ENCODE measurements at places on chromosomes 1 and 21.

GRCh38 chr1:169321539-169321938 is 46.1 kb downstream of the NME7 start:
- peak; percentile 15 for DNase-seq

DNA sequence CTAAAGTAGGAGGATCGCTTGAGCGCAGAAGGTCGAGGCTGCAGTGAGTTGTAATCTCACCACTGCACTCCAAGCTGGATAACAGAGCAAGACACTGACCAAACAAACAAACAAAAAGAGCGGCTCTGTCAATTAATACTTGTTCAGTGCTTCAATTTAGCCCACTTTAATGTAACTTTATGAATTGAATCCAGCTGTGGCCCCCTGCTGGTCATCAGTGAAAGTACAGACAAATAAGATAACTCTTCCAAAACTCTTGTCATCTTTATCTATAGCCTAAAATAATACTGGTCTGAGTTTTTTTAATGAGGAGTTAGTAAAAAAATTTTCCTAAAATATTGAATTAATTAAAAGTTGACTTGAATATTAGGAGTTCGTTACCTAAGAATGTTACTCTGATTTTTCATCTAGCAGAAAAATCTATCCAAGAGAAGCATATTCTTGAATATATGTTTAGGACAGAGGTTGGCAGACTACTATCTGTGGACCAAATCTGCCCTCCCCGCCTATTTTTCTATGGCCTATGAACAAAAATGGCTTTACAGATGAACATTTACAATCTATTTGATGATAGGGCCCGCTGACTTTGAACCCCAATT is 26.1 kb downstream of the ATP5PF start:
- peak; percentile 73 for DNase-seq

DNA sequence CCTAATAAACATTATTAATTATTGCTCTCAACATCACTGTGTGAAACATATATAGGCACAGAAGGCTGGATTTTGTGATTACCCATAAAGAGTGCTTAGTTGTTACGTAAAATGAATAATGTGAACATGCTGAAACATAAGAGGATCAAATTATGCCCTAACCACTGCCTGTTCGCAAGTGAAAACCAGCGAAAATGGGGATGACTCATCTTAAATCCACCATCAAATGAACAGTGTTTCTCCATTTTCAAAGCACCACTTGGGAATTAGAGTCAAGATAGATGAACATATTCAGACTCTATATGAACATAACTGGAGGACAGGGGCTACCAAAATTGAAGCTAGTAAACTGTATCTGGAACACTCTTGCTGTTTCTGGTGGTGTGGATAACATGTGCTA is 386.2 kb downstream of the HHIPL2 start:
- no peak for DNase-seq

DNA sequence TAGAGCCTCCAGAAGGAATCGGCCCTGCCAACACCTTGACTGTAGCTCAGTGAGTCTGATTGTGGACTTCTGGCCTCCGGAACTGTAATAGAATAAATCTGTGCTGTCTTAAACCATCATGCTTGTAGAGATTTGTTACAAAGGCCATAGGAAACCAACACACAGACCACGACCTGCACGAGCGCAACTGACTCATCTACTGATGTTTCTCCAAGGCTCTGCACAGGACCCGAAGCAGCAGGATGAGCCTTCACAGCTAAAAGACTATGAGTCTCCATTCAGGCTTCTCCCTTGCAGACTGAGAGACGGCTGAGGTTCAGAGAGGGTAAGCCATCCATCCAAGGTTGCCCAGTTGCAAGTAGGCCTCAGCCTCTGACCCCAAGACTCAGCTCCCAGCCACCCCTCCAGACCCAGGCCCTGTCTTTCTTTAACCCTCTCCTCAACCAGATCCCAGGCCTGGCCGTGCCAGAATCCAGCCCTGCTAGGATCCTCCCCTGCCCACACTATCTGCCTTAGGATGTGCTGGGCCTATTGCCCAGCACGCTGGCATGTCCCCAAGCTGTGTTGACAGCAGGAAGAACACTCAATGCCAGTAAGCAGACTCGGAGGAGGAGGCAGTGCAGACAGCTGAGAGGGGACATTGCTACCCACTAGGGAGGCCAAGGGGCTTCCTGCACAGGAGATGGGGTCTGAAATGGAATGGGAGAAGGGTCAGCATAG is 109.0 kb downstream of the HMGB4 start:
- no peak for DNase-seq

GRCh38 chr1:192809307-192810252 is 741 bp downstream of the RGS2 start:
- peak; percentile 68 for DNase-seq

DNA sequence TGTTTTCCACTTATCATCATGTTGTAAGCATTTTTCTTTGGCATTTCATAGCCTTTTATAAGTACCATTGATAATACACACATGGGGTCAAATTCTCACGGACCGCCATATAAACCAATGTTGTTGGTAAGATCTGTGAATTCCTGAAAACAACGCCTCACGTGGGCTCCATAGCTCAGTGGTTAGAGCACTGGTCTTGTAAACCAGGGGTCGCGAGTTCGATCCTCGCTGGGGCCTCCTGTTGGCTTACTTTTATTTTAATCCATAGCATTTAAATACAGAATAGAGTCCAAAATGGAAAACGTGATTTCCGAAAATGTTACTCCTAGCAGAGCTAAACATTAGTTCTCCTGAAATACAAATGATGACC is 83.1 kb downstream of the HHIPL2 start:
- DNase-seq, result peak; percentile 75

DNA sequence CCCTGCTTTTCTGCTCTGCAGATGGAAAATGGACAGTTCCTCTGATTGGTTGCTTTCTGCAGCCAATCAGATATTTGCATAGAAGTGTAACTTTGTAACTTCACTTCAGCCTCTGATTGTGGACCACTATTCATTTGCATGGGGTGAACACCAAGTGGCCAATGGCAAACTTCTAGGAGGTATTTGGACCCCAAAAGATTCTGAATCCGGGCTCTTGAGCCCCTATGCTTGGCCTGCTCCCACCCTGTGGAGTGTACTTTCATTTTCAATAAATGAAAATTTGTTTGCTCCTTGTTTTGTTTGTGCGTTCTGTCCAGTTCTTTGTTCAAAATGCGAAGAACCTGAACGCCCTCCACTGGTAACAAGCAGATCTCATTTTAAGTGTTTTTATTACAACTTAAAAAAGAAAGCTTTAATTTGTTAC is 6.4 kb upstream of the GSTM4 start:
- DNase-seq, result peak; percentile 55

DNA sequence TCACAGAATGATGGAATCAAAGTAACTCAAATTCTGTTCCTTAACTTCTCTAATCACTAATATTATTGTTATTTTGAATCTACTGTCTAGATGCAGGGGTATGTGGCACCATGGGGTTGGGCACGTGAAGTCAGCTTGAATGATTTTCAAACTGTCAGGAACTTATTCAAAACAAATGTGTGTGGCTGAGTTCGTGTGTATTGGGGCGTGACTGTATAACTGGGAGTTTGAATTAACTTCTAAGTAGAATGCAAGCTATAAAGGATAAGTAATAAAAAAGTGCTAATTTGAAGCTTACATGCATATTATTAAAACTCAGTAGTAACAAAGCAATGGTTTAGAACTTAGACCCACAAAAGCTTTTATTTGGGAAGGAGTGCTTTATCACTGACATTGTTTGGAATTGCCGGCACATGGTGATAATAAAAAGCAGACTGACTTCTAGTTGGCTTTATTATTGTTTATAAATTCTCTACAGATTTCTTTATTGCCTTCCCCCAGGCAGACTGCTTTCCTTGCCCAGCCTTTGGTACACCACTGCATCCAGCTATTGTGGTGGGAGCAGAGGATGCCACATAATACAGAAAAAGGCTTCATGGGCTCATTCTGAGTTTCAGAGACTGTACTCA is 84.3 kb downstream of the TENT5C start:
- no peak for DNase-seq

DNA sequence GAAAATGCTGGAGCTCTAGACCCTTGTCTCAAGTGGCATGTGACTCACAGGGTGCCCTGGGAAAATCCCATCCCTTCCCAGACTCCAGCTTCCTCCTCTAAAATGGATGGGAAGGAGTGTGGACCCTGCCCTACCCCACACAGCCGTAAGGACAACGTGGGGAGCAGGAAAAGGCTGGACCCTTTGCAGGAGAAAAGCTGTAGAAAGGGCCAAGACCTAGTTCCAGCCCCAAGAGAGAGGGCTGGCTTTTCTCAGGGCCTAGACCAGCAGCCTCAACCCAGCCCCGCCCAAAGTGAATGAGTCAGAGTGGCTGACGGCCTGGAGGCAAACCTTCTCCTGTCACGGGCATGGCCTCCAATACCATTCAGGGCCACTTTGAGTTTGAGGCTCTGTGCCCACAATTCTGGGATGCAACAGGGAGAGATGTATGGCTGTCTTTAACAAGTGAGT is 1.1 kb downstream of the LAMB3 start:
- DNase-seq, result peak; percentile 93

DNA sequence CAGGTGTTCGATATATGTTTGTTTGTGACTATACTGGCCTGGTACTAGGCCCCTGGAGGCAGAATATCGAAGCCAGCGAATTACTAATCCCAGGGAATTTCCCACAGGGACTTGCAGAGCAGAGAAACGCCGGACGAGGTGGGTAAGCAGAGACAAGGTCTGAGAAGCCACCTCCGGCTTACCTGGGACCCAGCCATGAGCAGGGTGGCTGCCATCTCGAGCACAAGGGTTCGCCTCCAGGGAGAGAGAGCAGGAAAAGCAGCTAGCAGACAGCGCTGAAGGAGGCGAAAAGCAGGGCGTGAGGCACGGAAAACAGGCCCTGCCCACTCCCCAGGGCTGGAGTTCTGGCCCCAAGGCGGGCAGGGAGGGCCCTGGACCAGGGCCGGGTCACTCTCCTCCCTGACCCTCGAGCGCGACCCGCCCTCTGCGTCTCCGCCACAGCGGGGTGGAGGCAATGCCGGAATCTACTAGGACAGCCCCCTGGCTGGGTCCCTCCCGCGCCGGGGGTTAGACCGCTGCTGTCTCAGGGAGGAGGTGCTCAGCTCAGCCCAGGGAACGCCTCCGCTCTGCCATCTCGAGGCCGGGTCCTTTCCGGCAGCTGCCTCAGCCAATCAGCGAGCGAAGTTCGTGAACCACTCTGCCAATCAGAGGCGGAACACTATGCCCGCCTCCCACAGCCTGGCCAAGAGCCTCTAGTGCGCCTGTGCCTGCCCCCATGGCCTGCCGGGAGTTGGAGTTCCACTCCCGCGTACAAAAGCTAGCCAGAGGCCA is 1.7 kb downstream of the ZNF436 start:
- peak; percentile 98 for DNase-seq

- no peak for DNase-seq
These were observed 117.5 kb upstream of the HOOK1 start for GRCh38 chr1:59697150-59697800.

DNA sequence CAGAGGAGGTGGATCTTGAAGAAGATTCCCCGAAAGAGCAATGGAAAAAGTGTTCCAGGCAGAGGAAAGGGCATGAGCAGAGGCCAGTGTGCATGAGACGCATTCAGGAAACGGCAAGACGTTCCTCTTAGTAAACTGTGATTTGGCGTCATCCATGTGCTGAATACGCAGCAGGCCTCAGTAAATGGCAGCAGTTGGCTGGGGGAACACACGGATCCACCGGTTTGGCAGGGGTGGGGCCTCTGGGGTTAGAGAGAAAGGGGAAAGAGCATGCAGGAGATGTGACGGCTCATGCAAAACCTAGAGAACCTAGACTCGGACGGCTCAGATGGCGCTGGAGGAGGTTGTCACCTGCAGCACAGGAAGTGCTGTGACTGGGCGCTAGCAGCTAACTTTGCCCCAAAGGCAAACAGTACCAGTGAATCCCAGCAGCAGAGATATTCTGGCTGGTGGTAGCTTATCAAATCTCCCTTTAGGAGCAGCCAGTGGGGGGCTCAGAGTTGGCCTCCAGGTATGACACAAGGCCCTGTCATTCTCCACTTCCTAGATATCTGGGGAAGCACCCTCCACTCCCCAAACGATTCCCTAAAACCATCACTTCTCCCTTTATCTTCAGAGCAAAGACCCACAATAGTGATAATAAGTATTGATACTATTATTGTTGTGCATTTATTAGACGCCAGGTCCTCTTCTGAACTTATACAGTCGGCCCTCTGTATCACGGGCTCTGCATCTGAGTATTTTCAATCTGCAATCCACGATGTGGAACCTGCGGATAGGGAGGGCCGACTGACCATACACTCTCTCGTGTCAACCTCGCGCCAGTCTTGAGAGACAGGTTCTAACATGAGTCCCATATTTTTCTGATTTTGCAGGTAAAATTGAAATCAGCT is 7.6 kb downstream of the LAPTM5 start:
- DNase-seq, result peak; percentile 58

GRCh38 chr1:215076322-215076721 is 6.2 kb upstream of the KCNK2 start:
- DNase-seq, result no peak

- no peak for DNase-seq
These were observed 11.9 kb upstream of the NIBAN1 start for GRCh38 chr1:184986250-184986649.

DNA sequence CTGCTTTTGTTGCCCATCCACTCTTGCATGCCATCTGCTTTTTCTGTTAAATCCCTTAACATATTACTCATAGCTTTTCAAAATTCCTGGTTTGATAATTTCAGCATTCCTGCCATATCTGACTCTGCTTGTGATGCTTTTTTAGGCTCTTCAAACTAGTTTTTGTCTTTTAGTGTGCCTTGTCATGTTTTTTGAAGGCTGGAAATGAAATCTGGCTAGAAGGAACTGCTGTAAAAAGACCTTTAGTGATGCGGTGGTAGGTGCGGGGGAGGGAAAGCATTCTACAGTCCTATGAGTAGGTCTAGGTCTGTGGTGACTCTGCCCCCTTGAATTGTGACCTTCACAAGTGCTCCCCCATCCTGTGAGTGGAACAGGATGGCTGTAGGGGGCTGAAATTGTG is 15.0 kb upstream of the S100B start:
- DNase-seq, result no peak

DNA sequence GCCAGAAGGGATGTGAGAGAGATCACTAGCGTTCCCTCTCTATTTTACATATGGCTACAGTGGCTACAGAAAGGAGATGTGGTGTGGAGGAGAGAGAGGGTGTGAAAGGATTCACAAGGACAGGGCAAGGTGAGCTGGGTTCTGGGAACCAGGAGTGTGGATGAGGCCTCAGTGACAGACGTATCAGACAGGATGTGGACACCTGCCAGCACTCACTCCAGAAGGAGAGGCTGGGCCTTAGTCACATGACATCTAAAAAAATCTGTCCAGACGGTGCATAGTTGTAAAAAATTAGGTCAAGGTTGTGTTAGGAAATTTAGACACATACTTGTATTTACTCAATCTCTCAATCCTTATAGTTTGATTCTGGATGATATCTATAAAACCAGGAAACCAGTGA is 10.6 kb downstream of the TRIM67 start:
- DNase-seq, result no peak

- DNase-seq, result no peak
These were observed 11.9 kb downstream of the GPBP1L1 start for GRCh38 chr1:45674478-45674877.

DNA sequence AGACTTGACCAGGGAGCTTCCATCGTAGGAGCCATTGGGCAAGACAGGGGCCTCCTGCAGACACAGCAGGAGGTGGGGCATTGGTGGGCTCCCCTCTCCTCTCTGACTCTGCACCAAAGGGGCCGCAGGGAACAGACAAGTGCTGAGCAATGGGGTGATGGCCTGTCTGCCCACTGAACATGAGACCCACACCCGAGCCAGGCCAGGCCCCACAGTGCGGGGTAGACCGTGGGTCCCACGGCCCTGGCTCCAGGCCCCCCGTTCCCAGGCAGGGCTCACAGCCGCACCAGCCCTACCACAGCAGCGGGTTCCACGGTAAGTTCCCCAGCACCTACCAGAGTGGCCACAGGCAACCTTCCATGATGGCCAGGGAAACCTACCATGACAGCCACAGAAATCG is 45.9 kb downstream of the CHD5 start:
- no peak for DNase-seq

All from suppressor macrophage treated with lipopolysaccharide for 1 hour (primary cell).